CD4-positive, alpha-beta T cell treated with Interleukin-15 for 4 hours (primary cell): ENCODE measurements at places on chromosomes 11 and 22.

GRCh38 chr11:66593303-66593635, 284 bp downstream of the CCS start:
- no peak for DNase-seq

DNA sequence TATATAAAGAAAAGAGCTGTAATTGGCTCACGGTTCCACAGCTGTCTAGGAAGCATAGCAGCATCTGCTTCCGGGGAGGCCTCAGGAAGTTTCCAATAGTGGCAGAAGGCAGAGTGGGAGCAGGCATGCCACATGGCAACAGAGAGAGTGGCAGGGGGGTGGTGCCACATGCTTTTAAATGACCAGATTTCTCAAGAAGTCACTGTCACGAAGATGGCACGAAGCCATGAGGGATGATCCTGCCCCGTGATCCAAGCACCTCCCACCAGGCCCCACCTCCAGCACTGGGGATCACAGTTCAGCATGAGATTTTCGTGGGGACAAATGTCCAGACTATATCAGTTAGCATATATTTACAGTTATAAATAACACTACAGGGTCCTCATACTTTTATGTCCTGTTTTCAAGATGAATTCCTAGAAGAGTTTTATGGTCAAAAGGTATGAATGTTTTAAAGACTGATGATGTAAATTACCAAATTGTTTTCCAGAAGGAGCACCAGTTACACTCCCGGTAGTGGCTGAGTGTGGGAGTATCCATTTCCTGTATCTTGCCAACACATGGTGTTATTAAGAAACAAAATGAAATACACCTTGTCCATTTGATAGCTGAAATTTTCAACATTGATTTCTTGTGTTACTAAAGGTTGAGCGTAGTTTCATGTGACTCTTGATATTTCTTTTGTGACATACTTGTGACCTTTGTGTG, 19.2 kb downstream of the FAM118A start:
- DNase-seq = no peak

- DNase-seq = no peak
These were observed 12.3 kb upstream of the IGSF9B start for GRCh38 chr11:133969112-133969511.

GRCh38 chr11:118916842-118917388, 8.8 kb downstream of the BCL9L start:
- no peak for DNase-seq

DNA sequence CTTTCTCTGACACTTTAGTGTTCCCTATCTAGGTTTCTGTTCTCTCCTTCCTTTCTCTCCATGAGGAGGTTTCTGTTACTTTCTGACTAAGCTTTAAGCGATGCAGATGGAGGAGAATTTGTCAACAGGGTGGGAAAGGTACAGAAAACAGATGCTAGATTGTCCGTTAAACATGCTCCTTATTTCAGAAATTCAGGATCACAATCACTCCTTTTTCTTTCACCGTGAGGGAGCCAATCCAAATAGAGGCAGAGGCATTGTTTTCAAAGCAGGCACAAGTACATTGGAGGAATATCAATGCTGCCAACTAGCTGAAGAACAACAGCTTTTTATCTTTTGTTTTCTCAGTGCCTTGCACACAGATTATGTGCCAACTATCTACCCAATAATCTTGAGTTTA, 215.7 kb upstream of the FOLH1 start:
- no peak for DNase-seq

DNA sequence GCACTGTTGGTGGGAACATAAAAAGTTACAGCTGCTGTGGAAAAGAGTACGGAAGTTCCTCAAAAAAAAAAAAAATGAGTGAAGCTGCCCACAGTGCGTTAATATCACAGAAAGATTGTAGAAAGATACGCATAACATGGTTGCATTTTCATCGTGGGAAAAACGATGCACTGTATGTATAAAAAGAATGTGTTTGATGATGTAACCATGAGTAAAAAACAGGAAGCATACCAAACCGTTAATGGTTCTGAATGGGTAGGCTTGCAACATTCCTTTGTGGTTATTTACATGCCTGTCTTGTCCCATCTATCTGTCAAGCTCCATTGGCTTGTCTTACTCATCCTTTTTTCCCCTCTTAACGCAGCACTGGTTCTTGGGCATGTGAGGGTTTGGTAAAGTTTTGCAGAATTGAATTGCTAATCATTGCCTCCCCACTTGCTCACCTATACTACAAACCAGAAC, 33.8 kb upstream of the DKK3 start:
- no peak for DNase-seq

DNA sequence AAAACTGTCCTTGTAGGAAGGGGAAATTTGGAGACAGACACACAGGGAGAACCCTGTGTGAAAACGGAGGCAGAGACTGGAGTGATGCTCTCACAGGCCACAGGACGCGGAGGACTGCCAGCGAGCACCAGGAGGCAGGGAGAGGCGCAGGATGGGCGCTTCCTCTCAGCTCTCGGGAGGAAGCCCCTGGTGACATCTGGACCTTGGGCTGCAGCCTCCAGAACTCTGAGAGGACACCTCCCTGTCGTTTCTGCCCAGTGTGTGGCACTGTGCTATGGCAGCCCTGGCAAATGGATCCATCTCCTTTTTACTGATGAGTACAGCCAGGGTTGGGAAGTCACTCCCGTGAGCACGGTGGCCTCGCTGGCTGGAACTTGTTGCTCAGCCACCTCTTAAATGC, 73.9 kb downstream of the LRRC32 start:
- no peak for DNase-seq

DNA sequence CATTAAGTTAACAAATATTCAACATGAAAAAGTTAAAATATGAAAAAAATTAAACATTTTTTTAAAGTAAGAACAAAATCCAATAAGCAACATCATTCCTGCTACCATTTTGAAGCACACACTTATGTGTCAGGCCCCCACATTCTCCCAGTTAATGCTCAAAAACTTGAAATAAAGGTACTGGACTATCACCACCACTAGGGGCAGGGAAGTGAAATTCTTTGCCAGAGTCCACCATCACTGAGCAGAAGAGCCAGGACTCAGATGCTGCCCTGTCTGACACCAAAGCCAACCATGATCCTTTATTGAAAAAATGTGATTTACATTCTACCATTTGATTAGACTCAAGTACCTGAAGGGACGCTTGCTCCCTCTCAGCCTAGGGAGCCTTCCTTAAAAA, 39.1 kb downstream of the PITPNB start:
- no peak for DNase-seq

DNA sequence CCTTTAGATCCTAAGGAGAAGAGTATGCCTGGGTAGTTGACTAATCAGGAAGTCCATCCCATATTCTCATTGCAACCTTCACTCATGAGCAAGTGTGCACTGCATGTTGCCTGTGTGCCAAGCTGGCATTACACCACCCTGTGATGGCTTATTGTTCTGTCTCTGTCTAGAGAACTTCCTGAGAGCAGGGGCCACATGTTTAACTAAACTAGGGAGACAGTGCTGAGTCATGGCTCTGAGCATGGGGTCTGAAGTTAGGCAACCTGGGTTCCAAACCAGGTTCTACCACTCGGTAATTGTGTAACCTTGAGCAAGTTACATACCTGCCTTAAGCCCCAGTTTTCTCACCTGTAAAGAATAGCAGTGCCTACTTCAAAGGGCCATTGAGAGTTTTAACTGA, 39.6 kb downstream of the CSNK2A3 start:
- no peak for DNase-seq

GRCh38 chr11:133497477-133498140, 34.7 kb downstream of the OPCML start:
- no peak for DNase-seq

- peak; percentile 76 for DNase-seq
These were observed 902 bp downstream of the RASGRP2 start for GRCh38 chr11:64742889-64743590.

DNA sequence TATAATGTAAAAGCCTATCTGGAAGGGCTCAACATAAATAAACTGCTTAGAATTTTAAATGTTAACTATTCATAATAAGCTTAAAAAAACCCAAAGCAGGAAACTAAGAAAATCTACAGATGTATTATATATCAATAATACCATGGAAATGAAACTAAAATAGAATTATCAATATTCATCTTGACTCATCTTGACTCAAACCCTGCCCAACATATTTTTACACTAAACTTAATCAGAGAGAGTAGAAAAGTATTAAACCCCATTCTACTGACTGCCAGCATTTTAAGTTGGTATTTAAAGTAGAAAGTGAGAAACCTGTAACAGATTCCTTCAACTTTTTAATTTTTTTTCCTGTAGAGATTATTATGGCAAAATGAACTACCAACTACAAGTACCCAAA, 149.2 kb downstream of the ENTHD1 start:
- DNase-seq = no peak

DNA sequence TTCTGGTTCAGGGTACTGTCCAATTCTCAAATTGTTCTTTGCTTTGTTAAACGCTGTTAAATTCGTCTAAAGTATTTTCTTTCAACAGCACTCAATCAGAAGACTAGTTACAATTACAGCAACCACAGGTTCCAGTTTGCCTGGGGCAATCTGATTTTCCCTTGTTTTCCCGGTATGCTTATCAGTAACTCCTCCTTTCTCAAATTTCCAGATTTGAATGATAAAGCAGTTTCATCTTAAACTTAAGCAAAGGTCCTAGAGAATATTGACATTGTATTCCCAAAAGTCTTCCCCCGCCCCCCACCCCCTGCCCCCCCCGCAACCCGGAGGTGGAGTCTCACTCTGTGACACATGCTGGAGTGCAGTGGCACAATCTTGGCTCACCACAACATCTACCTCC, 10.5 kb upstream of the USP28 start:
- no peak for DNase-seq

DNA sequence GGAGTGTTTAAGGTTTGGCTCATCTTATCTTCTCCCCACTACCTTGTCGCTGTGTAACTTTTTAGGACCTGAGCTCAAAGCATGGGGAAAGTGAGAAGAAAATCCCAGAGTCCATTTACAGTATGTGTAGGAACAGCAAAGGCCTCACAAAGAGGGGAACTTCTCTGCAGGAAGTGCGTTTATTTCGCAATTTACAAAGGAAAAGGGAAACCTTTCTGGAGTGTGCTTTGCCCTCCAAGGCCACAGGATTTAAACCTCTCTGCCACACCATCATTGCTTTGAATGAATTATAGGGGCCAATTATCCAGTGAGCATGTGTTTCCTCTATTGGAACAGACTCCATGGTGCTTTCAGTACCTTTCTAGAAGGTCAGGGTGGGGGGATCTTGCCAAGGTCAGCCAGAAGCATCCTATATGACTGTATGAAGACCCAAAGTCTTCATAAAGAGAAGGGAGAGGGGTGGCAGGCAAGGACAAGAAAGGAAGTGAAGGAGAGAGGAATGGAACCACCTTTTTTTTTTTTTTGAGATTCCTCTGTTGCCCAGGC, 68.1 kb upstream of the LMO2 start:
- no peak for DNase-seq

DNA sequence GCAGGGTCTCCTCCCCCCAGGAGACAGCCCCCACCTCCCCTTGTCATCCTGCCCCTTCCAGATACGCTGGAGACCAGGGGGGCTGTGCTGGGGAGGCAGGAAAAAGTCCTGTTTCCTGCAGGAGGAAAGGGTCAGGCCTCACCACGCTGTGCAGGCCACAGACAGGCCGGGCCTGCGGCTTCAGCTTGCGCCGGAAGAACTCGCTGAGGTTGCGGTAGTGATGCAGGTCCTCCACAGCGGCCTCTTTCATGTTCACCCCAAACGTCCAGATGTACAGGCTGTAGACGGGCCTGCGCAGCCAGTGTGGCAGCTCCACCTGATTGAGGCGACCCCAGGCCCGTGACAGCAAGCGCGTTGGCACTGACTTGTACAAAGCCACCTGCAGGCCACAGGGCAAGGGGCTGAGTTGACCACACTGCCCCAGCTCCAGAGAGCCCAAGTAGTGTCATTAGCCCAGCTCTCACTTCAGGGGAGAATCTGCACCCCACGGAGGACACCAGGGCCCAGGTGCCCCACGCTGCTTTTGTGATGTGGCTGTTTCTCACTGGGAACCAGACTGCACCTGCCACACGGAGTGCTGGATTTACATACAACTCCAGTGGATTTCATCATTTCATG, 40.4 kb downstream of the PISD start:
- DNase-seq = no peak

DNA sequence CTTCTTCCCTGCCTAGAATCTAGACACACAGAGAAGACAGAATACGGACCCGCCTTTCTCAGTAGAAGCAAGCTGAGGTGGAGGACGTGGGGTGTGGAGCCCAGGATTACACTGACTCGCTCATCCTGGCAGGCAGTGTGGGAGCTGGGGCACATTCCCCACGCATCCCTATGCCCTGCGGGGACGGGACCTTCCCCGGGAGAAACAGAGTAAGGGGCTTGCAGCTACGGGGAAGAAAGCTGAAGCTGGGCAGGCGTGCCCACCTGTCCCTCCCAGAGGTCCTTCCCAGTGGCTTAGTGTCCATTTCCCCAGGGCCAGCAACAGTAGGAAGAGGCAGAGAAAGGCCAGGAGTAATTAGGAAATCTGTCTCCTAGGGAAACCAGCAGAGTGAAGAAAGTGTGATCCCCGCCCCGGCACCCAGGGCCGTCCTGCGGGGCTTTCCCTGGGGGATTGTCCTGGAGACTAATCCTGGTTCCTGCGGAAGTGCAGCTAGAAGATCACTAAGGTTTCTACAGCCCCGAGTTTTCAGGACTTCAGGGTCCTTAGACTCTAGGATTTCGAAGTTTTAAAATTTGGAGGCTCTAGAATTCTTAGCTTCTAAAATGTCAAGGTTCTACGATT, 7.8 kb downstream of the DNAJB13 start:
- DNase-seq = no peak

DNA sequence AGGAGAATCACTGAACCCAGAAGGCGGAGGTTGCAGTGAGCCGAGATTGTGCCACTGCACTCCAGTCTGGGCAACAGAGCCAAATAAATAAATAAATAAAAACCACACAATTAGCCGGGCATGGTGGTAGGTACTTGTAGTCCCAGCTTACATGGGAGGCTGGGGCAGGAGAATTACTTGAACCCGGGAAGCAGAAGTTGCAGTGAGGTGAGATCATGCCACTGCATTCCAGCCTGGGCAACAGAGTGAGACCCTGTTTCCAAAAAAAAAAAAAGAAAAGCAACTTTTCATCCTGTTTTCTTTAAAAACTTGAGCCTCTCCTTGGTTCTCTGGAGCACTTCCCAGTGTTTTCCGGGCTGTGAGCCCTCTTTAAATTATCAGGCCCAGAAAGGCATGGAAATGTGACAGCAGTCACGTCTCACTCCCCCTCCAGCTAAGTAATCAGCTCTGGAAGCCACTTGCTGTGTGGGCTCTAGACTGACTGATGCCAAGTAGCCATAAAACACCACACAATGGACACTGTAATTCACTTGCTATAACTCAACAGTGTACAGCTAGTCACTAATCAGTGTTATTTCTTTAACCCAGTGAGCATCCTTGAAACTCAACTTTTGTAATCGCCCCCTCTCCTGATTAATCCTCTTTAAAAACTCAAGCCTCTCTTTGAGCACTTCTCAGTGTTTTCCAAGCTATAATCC, 13.0 kb upstream of the MCHR1 start:
- DNase-seq = no peak

- DNase-seq = no peak
These were observed 12.1 kb downstream of the YPEL4 start for GRCh38 chr11:57637626-57638004.

- DNase-seq = no peak
These were observed 25.4 kb downstream of the TP53AIP1 start for GRCh38 chr11:128917144-128917724.

GRCh38 chr11:25483915-25484635, 847.9 kb upstream of the ANO3 start:
- DNase-seq = no peak

GRCh38 chr11:86514453-86514852, 139.8 kb downstream of the CCDC81 start:
- no peak for DNase-seq
